ENCODE measurements at places on chromosomes 12 and 14.

GRCh38 chr14:44701563-44702263 lies 194.6 kb upstream of the FSCB start:
- DNase-seq = no peak

- DNase-seq = no peak
Observed at GRCh38 chr12:3097186-3097804, 20.1 kb downstream of the TSPAN9 start.

DNA sequence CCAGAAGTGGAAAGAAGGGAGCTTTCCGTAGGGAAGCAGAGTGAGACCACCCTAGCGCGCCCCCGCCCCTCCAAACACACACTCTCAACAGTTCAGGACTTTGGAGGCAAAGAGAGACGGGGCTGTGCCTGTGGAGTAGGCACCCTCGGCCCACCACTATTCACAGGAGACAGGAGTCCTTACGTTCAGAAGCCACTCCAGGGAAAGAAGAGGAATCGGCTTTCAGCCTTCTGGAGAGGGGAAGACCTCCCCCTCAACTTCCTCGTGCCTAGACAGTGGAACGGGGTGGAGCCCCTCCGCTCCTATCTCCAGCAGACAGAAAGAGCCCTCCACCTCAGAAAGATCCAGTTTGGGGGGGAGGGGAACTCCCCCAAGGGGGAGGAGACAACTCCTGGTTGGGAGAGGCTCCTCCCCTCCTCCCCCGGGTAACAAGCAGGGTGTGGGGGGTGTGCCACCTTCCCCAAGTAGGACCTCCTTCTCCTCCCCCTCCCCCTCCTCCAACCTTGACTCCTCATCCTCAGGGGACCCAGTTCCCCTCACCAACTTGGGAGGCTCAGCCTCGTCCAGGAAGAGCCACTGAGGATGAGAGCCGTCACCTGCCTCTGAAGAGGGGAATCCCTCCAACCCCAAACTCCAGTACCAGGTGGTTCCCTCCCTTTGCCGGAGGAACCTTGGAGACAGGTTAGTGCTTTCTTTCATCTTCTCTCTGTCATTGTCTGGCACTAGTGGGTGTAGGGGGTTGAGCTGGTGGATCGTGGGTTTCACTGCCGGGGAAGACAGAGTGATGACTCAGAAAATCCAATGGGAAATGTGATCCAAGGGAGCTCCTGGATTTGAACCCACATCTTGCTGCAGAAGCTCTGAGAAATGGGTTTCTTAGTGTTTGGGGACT lies 883 bp downstream of the FOXJ2 start:
- peak; percentile 23 for DNase-seq

GRCh38 chr14:21634840-21635239 lies at the start of gene OR10G2:
Gene OR10G2 (minus strand): TSS chr14:21634940. CDS start chr14:21634842, 98 bp downstream.
- DNase-seq = no peak

GRCh38 chr14:69495341-69495921 lies 10.9 kb downstream of the PLEKHD1 start:
- no peak for DNase-seq

DNA sequence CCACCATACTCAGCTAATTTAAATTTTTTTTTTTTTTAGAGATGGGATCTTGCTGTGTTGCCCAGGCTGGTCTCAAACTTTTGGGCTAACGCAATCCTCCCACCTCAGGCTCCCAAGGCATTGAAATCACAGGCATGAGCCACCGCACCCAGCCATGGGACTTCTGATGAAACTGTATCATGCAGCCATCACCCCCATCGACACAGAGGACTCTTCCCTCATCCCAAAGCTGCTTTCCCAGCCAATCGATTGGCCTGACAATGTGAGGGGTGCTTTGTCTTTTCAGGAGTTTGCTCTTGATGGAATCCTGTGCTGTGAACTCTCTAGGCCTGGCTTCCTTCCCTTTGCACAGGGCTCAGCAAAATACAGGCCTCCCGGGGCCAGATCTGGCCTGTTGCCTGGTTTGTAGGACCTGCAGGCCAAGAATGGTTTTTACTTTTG lies 59.6 kb upstream of the NCOR2 start:
- no peak for DNase-seq
